ENCODE measurements at places on chromosomes 11 and 22. TPM values are rescaled to one million over a fixed set of nuclear protein-coding genes. Genes with fewer than 3 reads are reported as not detected.

Gene RAB38
- 12.3 TPM for total RNA-seq

Gene NLRP14
- total RNA-seq, result not detected

Gene AGBL2
- total RNA-seq, result not detected

Gene SPI1
- not detected for total RNA-seq

Gene SAA2
- not detected for total RNA-seq
